ENCODE measurements at places on chromosomes 12 and 14.

- no peaks in the 10 kb centered on the region for H3K4me1 ChIP-seq
- H3K4me3 ChIP-seq, result no peak overlapping the region
- no peaks in the 10 kb centered on the region for H3K36me3 ChIP-seq
- no peak for DNase-seq
- H3K27me3 ChIP-seq, result peaks cover 7% of the 10 kb centered on the region
These were observed 12.8 kb downstream of the ZFHX2 start for GRCh38 chr14:23538785-23539184.

- peaks cover 4% of the 10 kb centered on the region for H3K27me3 ChIP-seq
- no peaks in the 10 kb centered on the region for H3K36me3 ChIP-seq
- H3K4me3 ChIP-seq, result no peak overlapping the region
- H3K4me1 ChIP-seq, result no peaks in the 10 kb centered on the region
- DNase-seq, result no peak
These were observed 96.3 kb downstream of the SLC15A4 start for GRCh38 chr12:128727461-128727860.

GRCh38 chr12:12506496-12506890 lies 56.2 kb downstream of the DUSP16 start:
- H3K27ac ChIP-seq, result no peak overlapping the region
- no peaks in the 10 kb centered on the region for H3K27me3 ChIP-seq
- H3K36me3 ChIP-seq, result no peaks in the 10 kb centered on the region
- no peak overlapping the region for H3K4me3 ChIP-seq

DNA sequence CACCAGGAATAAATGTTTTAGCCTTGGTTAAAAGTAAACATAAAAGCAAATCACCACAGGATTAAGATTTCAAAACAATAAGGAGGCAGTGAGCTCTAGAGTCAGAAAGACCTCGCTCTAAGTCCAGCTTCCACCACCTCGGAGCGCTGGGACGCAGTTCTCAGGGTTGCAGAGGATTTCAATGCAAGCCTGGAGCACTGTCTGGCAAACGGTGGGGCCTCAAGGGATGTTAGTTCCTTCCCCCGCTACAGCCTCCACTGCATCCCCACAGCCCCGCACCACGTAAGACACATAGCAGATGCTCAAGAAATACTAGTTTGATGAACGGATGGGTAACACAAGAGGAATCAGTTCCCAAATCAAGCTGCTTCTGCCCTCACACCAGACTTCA lies 39.3 kb upstream of the TMCC3 start:
- no peaks in the 10 kb centered on the region for H3K27me3 ChIP-seq
- no peaks in the 10 kb centered on the region for H3K4me1 ChIP-seq
- H3K36me3 ChIP-seq, result no peaks in the 10 kb centered on the region
- DNase-seq, result no peak

- no peak overlapping the region for H3K27ac ChIP-seq
- H3K36me3 ChIP-seq, result no peaks in the 10 kb centered on the region
- H3K4me3 ChIP-seq, result no peak overlapping the region
- no peaks in the 10 kb centered on the region for H3K4me1 ChIP-seq
- H3K27me3 ChIP-seq, result no peaks in the 10 kb centered on the region
These were observed 16.8 kb upstream of the MYL2 start for GRCh38 chr12:110937104-110937641.

DNA sequence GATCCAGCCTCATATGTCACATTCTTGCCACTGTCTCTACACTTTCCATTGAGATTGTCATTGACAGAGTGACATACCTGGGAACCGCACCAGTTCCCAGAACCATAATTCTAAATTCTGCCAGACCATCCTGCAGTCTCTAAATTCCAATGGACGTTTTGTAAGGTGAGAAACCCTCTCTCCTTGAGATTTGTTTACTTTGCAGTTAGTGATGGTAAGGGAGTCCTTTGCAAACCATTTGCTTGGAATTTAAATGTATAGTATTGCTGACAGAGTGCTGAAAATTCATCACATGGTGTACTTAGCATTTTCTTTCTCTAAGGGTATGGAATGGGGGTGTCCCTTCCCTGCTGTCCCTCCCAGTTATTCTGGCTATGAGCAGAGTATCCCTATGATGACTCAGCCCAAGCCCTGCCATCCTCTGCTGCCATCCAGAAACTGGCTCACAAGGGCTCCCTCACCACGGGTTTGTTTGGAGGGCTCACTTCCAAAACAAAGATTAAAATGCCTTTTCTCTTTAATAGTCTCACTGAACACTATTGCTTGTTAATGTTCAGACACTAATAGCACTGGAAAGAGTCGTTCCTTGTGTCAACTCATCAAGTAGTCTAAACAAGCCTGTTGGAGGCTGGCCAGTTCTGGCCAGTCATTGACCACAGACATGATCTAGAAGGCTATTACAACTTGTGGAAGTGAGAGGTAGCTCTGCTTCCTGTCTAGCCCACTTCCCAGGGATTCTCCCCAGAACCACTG lies 129.0 kb upstream of the HMGA2 start:
- H3K4me1 ChIP-seq, result no peaks in the 10 kb centered on the region
- no peaks in the 10 kb centered on the region for H3K27me3 ChIP-seq
- H3K27ac ChIP-seq, result no peak overlapping the region
- no peaks in the 10 kb centered on the region for H3K36me3 ChIP-seq
- no peak for DNase-seq

- H3K27ac ChIP-seq, result no peak overlapping the region
- no peaks in the 10 kb centered on the region for H3K27me3 ChIP-seq
- H3K4me1 ChIP-seq, result no peaks in the 10 kb centered on the region
- DNase-seq, result no peak
- H3K4me3 ChIP-seq, result no peak overlapping the region
These were observed 67.3 kb downstream of the STXBP6 start for GRCh38 chr14:24982472-24983155.

- H3K36me3 ChIP-seq, result no peaks in the 10 kb centered on the region
- peaks cover 12% of the 10 kb centered on the region for H3K4me1 ChIP-seq
- DNase-seq, result no peak
- H3K27me3 ChIP-seq, result peaks cover 18% of the 10 kb centered on the region
- H3K4me3 ChIP-seq, result no peak overlapping the region
These were observed 1.4 kb downstream of the EGLN3 start for GRCh38 chr14:33949411-33949893.

DNA sequence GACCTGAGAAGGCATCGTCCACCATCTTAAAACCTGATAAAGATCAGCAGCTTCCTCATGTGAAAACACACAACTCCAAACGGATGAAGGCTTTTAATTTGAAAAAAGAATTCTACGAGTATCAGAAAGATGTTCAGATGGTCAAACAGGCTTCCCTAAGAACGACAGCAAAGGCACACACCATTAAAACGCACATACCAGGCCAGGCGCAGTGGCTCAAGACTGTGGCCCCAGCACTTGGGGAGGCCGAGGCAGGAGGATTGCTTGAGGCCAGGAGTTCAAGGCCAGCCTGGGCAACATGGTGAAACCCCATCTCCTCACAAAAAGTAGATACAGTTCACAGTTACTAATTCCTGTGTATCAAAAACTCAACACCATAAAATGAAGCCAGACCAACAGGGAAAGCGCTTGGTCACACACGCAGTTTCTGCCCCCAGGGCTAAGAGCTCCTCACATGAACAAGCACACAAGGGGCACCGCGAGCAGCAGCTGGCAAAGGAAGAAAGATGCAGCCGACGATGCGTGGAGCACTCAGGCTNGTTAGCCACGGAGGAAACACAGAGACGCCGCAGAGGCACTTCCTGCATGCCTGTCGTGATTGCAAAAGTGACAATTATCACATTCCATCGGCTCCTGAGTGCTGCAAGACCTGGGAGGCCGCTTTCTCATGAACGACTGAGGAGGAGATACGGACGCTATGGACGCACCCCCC lies 78.0 kb downstream of the NOC4L start:
- no peaks in the 10 kb centered on the region for H3K36me3 ChIP-seq
- peaks cover 40% of the 10 kb centered on the region for H3K27me3 ChIP-seq
- H3K4me1 ChIP-seq, result no peaks in the 10 kb centered on the region
- DNase-seq, result peak; percentile 50
- H3K27ac ChIP-seq, result no peak overlapping the region

- no peak overlapping the region for H3K4me3 ChIP-seq
- DNase-seq, result no peak
- no peaks in the 10 kb centered on the region for H3K27me3 ChIP-seq
- no peaks in the 10 kb centered on the region for H3K36me3 ChIP-seq
- H3K27ac ChIP-seq, result no peak overlapping the region
- no peaks in the 10 kb centered on the region for H3K4me1 ChIP-seq
These were observed 109.0 kb upstream of the C14orf180 start for GRCh38 chr14:104470588-104470987.

DNA sequence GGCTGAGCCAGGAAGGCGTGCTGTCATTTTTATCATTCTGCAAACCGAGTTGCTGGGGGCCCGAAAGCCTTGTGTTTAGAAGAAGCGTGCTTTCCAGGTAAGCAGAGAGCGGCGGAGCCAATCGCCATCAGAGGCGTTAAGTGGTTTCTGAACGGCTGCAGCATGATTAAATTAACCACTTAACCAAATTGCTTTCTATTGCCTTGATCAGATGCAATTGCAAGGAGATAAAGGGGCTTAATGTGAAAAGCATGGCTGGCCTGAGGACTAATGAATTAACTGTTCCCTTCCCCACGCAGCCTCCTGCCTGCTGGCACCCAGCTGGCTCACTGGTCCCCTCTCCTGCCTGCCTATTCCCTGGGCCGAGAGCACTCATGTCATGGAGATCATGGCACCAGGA lies 36.6 kb upstream of the CHGA start:
- H3K27me3 ChIP-seq, result no peaks in the 10 kb centered on the region
- H3K36me3 ChIP-seq, result no peaks in the 10 kb centered on the region
- DNase-seq, result no peak
- no peak overlapping the region for H3K4me3 ChIP-seq
- H3K27ac ChIP-seq, result no peak overlapping the region

- H3K36me3 ChIP-seq, result no peaks in the 10 kb centered on the region
- H3K4me1 ChIP-seq, result no peaks in the 10 kb centered on the region
- no peak for DNase-seq
These were observed 24.8 kb upstream of the NOVA1 start for GRCh38 chr14:26622611-26623010.

- H3K27me3 ChIP-seq, result no peaks in the 10 kb centered on the region
- no peaks in the 10 kb centered on the region for H3K36me3 ChIP-seq
- DNase-seq, result no peak
- H3K4me1 ChIP-seq, result no peaks in the 10 kb centered on the region
- no peak overlapping the region for H3K27ac ChIP-seq
These were observed 89.6 kb upstream of the SOX5 start for GRCh38 chr12:24039113-24039525.

- H3K27ac ChIP-seq, result no peak overlapping the region
- H3K36me3 ChIP-seq, result peaks cover 4% of the 10 kb centered on the region
- H3K4me3 ChIP-seq, result no peak overlapping the region
- no peak for DNase-seq
- H3K27me3 ChIP-seq, result peaks cover 26% of the 10 kb centered on the region
These were observed 14.5 kb downstream of the BAG5 start for GRCh38 chr14:103547941-103548462.

DNA sequence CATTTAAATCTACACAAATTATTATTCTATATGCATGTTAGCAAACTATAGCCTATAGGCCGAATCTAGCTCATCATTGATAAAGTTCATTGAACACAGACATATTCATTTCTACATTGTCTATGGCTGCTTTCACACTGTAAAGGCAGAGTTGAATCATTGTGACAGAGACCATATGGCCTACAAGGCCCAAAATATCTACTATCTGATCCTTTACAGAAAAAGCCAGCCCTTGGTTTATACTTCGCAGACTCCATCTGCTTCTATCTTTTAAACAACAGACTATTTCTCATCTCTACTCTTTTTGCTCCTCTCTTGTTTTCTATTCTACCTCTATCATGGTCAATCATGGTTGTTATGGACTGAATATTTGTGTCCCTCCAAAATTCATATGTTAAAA lies 190.7 kb downstream of the EXOC5 start:
- H3K4me1 ChIP-seq, result no peaks in the 10 kb centered on the region
- H3K36me3 ChIP-seq, result no peaks in the 10 kb centered on the region
- DNase-seq, result no peak
- peaks cover 2% of the 10 kb centered on the region for H3K27me3 ChIP-seq
- no peak overlapping the region for H3K27ac ChIP-seq

- H3K27ac ChIP-seq, result peak overlapping the region; percentile 94
- H3K4me1 ChIP-seq, result peaks cover 10% of the 10 kb centered on the region
- no peaks in the 10 kb centered on the region for H3K27me3 ChIP-seq
- peak overlapping the region; percentile 32 for H3K4me3 ChIP-seq
- H3K36me3 ChIP-seq, result no peaks in the 10 kb centered on the region
- DNase-seq, result peak; percentile 32
These were observed 46.7 kb downstream of the GXYLT1 start for GRCh38 chr12:42097971-42098370.

GRCh38 chr14:101426466-101426865 lies 134.8 kb upstream of the DIO3 start:
- H3K4me3 ChIP-seq, result no peak overlapping the region
- H3K27ac ChIP-seq, result no peak overlapping the region
- peaks cover 7% of the 10 kb centered on the region for H3K27me3 ChIP-seq
- no peaks in the 10 kb centered on the region for H3K4me1 ChIP-seq
- no peak for DNase-seq

- no peaks in the 10 kb centered on the region for H3K36me3 ChIP-seq
- H3K4me1 ChIP-seq, result peaks cover 2% of the 10 kb centered on the region
- H3K4me3 ChIP-seq, result no peak overlapping the region
- H3K27me3 ChIP-seq, result no peaks in the 10 kb centered on the region
- H3K27ac ChIP-seq, result no peak overlapping the region
These were observed 4.5 kb upstream of the RPGRIP1 start for GRCh38 chr14:21275261-21275858.

- no peak overlapping the region for H3K27ac ChIP-seq
- H3K36me3 ChIP-seq, result no peaks in the 10 kb centered on the region
These were observed 13.1 kb downstream of the KRT83 start for GRCh38 chr12:52307836-52308805.

All from T-cell (primary cell).